ENCODE measurements at places on chromosomes 5 and 9. TPM values are rescaled to one million over a fixed set of nuclear protein-coding genes. Genes with fewer than 3 reads are reported as not detected.

DNA sequence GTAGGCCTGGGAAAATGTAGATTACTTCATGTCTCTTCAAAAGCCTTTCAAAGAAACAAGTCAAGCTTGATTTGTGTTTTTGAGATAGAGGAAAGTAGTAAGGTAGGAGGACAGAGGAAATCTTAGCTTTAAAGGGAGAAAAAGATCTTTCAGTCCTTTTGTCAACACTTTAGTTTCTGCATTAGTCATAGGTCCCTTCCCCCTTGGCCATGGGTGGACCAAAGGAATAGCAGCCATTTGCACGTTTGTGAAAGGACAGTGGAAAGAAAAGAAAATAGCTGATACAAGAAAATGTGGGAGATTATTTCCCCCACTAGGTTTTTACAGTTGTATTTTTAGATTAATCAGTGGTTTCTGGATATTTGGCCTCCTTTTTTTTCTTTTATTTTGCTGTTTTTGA is 121.9 kb upstream of the GRHPR start:
- DNase-seq, result no peak
- H3K4me3 ChIP-seq, result no peak overlapping the region
- H3K27me3 ChIP-seq, result no peaks in the 10 kb centered on the region
- H3K4me1 ChIP-seq, result peaks cover 36% of the 10 kb centered on the region
- H3K27ac ChIP-seq, result peak overlapping the region; percentile 79
- peaks cover 28% of the 10 kb centered on the region for H3K36me3 ChIP-seq

- DNase-seq, result no peak
- H3K36me3 ChIP-seq, result no peaks in the 10 kb centered on the region
These were observed 99.0 kb downstream of the GABRA1 start for GRCh38 chr5:161946911-161947310.

GRCh38 chr5:119318256-119318894 is 37.4 kb upstream of the TNFAIP8 start:
- no peak overlapping the region for H3K4me3 ChIP-seq
- peak overlapping the region; percentile 92 for H3K27ac ChIP-seq
- H3K4me1 ChIP-seq, result peaks cover 32% of the 10 kb centered on the region
- H3K36me3 ChIP-seq, result no peaks in the 10 kb centered on the region
- no peak for DNase-seq
- H3K27me3 ChIP-seq, result no peaks in the 10 kb centered on the region

GRCh38 chr9:107636571-107637381 is 147.2 kb upstream of the KLF4 start:
- H3K36me3 ChIP-seq, result no peaks in the 10 kb centered on the region
- H3K27me3 ChIP-seq, result peaks cover 45% of the 10 kb centered on the region
- no peak overlapping the region for H3K27ac ChIP-seq
- no peaks in the 10 kb centered on the region for H3K4me1 ChIP-seq
- no peak for DNase-seq
- H3K4me3 ChIP-seq, result no peak overlapping the region

- peaks cover 14% of the 10 kb centered on the region for H3K27me3 ChIP-seq
- no peaks in the 10 kb centered on the region for H3K36me3 ChIP-seq
- no peak for DNase-seq
- H3K4me3 ChIP-seq, result no peak overlapping the region
- H3K4me1 ChIP-seq, result peaks cover 13% of the 10 kb centered on the region
These were observed 6.5 kb downstream of the MCIDAS start for GRCh38 chr5:55220433-55221185.

DNA sequence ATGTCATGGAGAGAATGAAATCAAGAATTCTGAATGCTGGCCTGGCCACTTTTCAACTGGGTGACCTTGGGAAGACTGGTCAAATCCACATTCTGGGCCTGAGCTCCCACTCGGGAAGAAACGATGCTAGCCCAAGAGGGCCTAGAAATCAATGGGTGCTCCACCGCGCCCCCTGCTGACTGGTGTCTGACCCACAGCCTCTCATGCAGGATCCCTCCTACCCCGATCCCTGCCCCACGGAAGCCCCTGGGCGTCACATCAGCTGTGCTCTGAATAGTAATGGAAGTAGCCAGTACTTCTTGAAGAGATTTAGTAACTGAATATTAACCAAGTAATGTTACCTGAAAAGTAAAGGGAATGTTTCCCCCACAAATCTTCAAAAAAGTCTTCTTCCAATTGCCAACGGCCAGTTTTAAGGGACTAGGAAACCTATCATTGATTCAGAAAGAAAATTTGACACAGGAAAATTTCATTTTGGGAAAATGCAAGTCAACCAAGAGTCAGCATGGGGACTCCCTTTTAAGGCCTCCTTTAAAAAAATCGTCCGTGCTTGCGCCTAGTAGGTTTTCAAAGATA is 43.9 kb downstream of the CRB2 start:
- no peak overlapping the region for H3K27ac ChIP-seq
- peaks cover 18% of the 10 kb centered on the region for H3K4me1 ChIP-seq
- DNase-seq, result peak; percentile 81

DNA sequence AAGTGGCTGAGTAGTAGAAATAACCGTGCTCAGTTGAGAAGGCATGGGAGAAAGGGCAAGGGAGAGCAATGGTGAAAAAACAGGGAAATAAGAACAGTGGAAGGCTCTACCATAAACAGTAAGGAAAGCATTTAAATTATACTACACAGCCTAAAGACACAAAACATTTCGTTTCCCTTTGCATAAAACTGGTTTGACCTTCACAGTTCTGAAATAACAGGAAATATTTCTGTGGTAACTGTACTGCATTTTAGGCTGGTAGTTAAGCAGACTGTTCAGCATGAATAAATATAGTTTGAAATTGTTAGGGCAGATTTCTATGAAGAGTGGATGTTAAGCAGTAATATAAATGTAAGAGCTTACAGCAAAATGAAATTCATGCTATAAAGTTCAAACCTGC is 147.5 kb downstream of the CSNK1G3 start:
- no peaks in the 10 kb centered on the region for H3K36me3 ChIP-seq
- H3K4me3 ChIP-seq, result no peak overlapping the region
- no peaks in the 10 kb centered on the region for H3K4me1 ChIP-seq
- H3K27me3 ChIP-seq, result no peaks in the 10 kb centered on the region
- no peak overlapping the region for H3K27ac ChIP-seq

- H3K27ac ChIP-seq, result no peak overlapping the region
- H3K4me1 ChIP-seq, result no peaks in the 10 kb centered on the region
- H3K27me3 ChIP-seq, result peaks cover 5% of the 10 kb centered on the region
- DNase-seq, result peak; percentile 81
- H3K4me3 ChIP-seq, result no peak overlapping the region
- no peaks in the 10 kb centered on the region for H3K36me3 ChIP-seq
These were observed 135.6 kb upstream of the PPP1R26 start for GRCh38 chr9:135343837-135344522.

DNA sequence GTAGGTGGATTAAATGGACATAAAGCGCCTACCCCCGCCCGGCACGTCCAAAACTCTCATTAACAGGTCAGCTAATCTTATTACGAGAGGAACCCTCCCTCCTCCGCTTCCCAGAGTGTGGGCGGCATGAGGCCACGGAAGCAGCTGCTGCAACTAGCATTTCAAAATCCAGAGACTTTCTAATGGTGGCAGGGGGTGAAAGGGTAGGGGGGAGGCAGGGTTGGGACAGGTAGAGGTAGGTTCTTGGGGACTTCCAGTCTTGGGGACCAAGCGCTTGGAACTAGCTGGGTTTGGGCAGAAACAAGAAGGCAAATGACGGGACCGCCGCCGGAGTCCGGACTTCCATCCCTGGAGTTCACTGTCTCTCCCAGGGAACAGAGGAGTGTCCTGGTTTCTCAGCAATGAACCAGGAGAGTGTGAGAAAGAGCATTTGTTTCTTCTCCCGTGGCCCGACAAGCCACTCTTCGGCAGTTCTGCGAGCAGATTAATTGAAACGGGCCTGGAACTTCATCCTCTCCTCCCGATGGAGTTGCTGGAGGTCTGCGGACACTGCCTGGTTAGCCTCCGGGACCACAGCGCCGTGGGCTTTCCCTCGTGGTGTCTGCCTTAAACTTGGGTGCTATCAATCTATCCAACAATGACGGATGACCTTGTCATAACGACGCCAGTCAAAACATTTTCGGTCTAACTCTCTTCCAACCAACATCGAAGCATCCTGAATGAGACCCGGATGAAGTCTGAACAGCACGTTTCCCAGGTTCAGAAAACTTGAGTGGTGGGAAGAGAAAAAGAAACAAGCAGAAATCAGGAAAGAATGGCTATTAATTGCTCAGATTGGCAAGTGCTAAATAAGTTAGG is 1.6 kb upstream of the PRDM6 start:
- H3K27ac ChIP-seq, result no peak overlapping the region
- H3K4me3 ChIP-seq, result no peak overlapping the region
- H3K36me3 ChIP-seq, result no peaks in the 10 kb centered on the region
- H3K4me1 ChIP-seq, result peaks cover 22% of the 10 kb centered on the region

DNA sequence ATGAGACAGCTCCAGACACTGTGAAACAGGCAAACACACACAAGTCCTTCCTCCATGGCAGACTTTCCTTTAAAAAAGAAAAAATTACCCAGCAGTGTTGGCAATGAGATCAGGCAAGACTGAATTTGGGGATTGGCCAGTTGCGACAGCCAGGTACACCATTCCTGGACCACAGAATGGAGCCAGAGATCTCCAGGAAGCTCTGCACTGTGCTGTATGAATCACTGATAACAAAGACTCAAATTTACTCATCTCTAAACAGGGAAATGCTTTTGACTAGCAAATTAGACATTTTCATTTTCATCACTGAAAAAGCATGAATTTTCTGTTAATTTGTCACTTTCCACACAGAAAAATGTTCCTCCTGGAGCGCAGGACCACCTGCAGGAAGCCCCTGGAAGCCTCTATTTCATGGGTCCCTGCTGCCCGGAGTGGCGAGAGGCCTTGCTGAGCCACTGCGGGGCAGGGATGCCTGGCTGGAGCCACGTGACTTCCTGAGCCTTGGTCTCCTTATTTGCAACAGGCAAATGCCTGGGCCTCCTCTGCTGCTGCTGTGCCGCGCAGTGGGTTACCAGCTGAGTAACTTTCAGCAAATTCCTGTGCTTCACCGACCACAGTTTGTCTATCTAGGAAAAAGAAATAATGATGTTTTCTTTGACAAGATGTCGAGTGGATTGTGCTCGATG is 185.9 kb upstream of the ZNF618 start:
- no peak overlapping the region for H3K27ac ChIP-seq
- no peaks in the 10 kb centered on the region for H3K36me3 ChIP-seq
- no peak overlapping the region for H3K4me3 ChIP-seq
- DNase-seq, result no peak

DNA sequence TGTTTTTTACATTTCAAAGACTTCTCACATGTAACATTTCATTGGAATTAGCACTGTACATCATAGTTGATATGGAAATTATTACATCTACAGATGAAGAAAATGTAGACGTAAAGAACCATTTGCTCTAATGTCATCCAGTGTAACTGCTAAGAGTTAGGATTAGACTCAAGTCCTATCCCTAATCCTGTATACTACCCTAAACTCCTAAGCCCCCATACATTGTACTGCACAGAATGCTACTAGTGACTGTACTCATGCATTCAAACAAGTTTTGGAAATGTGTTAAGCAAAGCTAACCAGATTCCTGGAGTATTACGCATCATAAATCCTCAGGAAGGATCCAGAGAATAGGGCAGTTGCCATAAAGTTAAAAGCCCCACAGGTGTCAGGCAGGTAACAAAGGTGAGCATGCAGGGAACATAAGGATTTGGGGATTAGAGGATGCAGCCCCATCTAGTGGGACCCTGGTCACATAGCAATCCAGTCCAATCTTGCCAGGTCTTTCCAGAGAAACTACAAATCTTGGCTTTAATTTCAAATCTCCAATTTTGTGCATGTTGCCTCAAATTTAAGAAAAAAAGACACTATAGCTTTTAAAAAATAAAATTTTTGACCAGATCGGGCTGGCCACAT is 32.0 kb downstream of the HAVCR1 start:
- H3K27ac ChIP-seq, result no peak overlapping the region
- no peaks in the 10 kb centered on the region for H3K4me1 ChIP-seq
- DNase-seq, result peak; percentile 11

DNA sequence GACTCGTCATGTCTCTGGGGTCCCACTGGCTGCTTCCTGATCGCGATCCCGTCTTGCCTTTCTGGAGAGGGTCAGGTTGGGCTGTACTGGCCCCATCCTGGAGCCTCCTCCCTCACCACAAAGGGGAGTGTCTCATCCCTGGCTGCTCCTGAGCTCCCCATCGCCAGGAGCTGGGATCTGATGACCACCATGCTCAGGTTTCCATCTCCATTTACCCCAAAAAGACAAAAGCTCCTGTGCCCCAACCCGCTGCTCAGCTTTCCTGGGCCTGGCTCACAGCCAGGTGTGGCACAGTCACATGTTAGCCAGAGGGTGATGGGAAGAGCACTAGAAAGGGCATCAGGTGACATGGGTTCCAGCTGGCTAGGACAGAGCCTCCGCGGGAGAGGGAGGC is 47.3 kb upstream of the CDKN2AIPNL start:
- H3K4me3 ChIP-seq, result no peak overlapping the region
- no peaks in the 10 kb centered on the region for H3K36me3 ChIP-seq
- peaks cover 3% of the 10 kb centered on the region for H3K4me1 ChIP-seq
- H3K27me3 ChIP-seq, result no peaks in the 10 kb centered on the region
- no peak overlapping the region for H3K27ac ChIP-seq

GRCh38 chr9:97992219-97992618 is 9.1 kb downstream of the ANP32B start:
- peaks cover 95% of the 10 kb centered on the region for H3K36me3 ChIP-seq
- H3K4me1 ChIP-seq, result peaks cover 16% of the 10 kb centered on the region
- H3K27ac ChIP-seq, result peak overlapping the region; percentile 43
- H3K27me3 ChIP-seq, result no peaks in the 10 kb centered on the region
- no peak overlapping the region for H3K4me3 ChIP-seq

DNA sequence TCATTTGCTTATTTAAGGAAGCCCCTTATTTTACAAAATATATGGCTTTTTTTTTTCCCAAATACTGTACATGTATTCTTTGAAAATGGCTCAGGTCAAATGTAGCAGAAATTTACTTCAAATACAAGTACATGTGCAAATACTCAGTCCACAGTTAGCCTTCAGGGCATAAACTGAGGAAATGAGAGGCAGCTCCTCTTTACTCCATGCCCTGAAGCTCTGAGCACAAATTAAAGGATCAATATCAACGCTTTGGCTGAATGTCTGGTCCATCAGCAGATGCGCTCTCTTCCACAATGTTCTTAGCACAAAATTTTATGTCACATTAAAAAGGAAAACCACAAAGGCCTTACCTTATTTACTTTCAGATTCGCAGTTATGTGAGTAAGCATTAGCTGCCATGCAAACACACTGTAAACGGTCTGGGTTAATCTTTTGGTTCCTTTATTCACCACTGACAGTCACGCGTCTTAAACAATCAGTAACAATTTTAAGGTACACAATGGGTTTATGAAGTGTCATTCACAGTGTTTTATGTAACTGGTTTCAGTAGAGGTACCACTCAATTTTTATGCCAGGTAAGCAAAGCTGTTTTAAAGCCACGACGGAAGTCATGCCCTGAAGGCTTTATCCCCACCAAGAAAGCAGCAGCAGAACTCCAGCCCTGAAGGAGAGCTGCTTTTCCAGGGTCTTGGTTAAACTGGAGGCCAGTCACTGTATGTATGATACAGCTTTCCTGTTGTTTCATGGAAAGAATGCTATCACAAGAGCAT is 103.4 kb downstream of the OTULIN start:
- no peaks in the 10 kb centered on the region for H3K36me3 ChIP-seq
- H3K27ac ChIP-seq, result no peak overlapping the region
- no peaks in the 10 kb centered on the region for H3K4me1 ChIP-seq
- H3K27me3 ChIP-seq, result peaks cover 11% of the 10 kb centered on the region

GRCh38 chr9:133939171-133939785 is 52.8 kb downstream of the VAV2 start:
- H3K27ac ChIP-seq, result no peak overlapping the region
- no peak for DNase-seq
- no peaks in the 10 kb centered on the region for H3K4me1 ChIP-seq
- H3K27me3 ChIP-seq, result peaks cover 38% of the 10 kb centered on the region
- H3K36me3 ChIP-seq, result no peaks in the 10 kb centered on the region

The GADD45G gene
- total RNA-seq, result 0.20 TPM

The ZNF883 gene
- 2.3 TPM for total RNA-seq

Data from K562 (cell line).